Renal cortical epithelial cell (primary cell): ENCODE measurements at places on chromosomes 5 and 9. TPM values are rescaled to one million over a fixed set of nuclear protein-coding genes. Genes with fewer than 3 reads are reported as not detected.

The MYMK gene
- not detected in 2 replicates for total RNA-seq

GRCh38 chr5:134079748-134080581 is 34.5 kb upstream of the TCF7 start:
- no peak for DNase-seq

The MPDZ gene
- total RNA-seq, result 23.8 and 78.3 TPM in 2 replicates

- DNase-seq, result peak; percentile 44
Measured at GRCh38 chr5:143154510-143155370, 248.7 kb downstream of the NR3C1 start.

GRCh38 chr5:100872408-100873190 is 30.5 kb downstream of the ST8SIA4 start:
- DNase-seq, result no peak

The FOXD1 gene
- total RNA-seq, result 7.3 and 9.6 TPM in 2 replicates

DNA sequence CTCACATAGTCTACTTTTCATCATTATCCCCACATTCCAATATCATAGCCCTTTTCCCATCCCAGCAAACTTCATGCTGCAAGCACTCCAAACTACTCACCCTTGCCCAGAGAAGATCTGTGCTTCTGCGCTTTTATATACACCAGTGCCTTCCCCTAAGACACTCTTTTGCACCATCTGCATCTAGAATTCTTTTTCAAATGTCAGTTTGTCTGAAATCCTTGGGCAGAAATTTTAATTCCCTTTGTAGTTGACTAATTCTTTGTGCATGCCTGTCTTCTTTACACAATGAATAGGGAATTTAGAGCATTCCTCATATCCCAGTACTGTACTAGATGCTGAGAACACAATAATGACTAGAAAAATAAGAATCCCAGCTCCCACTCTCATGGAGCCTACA is 298.9 kb downstream of the KCNN2 start:
- DNase-seq, result no peak

DNA sequence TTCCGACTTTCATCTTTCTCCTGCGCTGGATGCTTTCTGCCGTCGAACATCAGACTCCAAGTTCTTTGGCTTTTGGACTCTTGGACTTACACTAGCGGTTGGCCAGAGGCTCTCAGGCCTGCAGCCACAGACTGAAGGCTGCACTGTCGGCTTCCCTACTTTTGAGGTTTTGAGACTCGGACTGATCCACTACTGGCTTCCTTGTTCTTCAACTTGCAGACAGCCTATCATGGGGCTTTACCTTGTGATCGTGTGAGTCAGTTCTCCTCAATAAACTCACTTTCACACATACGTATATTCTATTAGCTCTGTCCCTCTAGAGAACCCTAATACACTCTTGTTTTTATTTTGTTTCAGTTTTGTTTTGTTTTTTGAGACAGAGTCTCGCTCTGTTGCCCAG is 10.3 kb downstream of the FKBP15 start:
- DNase-seq, result no peak

DNA sequence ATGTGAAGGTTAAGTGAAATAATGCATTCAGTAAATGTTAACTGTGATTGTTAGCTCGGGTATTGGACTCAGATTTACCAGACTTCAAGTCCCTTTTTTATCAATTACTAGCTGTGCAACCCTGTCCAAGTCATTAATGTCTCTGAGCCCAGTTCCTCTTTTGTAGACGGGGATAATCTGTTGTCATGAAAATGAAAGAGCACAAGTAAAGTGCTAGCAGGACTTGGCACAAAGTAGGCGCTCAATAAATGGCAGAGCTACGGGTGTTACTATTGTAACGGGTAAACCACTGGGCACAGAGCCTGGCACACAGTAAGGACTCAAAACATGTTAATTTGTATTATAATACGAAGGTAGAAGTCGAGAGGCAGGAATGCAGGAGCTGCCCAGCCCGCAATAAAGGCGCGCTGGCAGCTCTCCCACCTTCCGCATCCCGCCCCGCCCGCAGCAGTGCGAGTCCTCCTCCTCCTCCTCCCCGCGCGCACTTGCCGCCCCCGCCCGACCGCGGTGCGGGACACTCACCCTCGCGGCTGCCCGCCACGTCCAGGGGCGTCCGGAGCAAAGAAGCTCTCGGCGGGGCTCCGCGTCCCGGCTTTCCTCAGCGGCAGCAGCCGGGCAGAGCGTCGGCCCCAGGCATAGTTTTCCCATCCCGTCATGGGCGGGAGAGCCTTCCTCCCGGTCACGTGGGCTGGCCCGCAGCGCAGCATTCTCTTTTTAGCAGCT is at the start of gene C1QTNF2:
TSS of gene C1QTNF2 (minus strand) at position 637 of the 723 bp plus-strand sequence. CDS start 15,615 bp downstream, outside the sequence.
- DNase-seq, result no peak

The HIGD2A gene
- total RNA-seq, result 27.3 and 47.8 TPM in 2 replicates

DNA sequence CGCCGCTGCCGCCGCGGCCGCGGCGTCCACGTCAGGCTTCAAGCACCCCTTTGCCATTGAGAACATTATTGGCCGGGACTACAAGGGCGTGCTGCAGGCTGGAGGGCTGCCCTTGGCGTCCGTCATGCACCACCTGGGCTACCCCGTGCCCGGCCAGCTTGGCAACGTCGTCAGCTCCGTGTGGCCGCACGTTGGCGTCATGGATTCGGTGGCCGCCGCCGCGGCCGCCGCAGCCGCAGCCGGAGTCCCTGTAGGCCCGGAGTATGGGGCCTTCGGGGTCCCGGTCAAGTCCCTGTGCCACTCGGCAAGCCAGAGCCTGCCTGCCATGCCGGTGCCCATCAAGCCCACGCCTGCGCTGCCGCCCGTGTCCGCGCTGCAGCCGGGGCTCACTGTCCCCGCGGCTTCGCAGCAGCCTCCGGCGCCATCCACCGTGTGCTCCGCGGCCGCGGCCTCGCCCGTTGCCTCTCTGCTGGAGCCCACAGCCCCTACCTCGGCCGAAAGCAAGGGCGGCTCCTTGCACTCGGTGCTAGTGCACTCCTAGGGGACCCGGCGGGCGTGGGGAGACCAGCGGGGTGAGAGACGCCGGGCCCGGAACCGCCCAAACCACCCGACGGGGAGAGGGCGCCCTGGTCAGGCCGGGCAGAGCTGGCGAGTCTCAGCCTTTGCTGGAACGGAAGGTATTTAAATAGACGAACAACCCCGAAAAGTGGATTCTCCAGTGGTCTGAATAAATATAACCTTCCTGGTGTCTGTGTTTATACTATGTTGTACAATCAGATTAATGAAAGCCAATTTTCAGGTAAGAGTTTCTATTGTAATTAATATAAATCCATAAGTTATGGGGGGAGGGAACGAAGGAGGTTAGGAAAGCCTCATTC is 1.2 kb downstream of the FOXB2 start:
- DNase-seq, result no peak

- DNase-seq, result no peak
Measured at GRCh38 chr9:114168281-114169028, 13.1 kb downstream of the COL27A1 start.

GRCh38 chr9:114799441-114799840 is 6.4 kb downstream of the TNFSF15 start:
- peak; percentile 61 for DNase-seq

The OBP2B gene
- not detected in 2 replicates for total RNA-seq

GRCh38 chr5:141858079-141858765 is 20.0 kb downstream of the PCDH1 start:
- DNase-seq, result no peak

DNA sequence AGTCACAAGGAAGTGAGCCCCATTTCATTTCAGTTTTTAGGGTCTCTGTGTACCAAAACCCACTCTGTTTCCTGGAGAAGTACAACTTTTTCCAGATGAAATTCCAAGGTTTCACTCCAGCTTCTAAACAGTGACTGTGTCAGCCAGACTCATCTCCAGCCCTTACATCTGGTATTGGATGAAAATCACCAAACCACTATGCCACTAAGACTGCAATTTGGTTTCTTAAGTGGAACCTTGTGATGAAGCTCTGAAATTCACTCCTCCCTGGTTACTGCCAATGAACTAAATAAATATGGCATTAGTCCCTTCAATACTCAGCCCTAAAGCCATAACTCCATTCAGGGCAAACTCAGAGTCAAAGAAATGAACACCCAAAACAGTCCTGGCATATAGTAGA is 211.2 kb upstream of the DAPK1 start:
- DNase-seq, result no peak

DNA sequence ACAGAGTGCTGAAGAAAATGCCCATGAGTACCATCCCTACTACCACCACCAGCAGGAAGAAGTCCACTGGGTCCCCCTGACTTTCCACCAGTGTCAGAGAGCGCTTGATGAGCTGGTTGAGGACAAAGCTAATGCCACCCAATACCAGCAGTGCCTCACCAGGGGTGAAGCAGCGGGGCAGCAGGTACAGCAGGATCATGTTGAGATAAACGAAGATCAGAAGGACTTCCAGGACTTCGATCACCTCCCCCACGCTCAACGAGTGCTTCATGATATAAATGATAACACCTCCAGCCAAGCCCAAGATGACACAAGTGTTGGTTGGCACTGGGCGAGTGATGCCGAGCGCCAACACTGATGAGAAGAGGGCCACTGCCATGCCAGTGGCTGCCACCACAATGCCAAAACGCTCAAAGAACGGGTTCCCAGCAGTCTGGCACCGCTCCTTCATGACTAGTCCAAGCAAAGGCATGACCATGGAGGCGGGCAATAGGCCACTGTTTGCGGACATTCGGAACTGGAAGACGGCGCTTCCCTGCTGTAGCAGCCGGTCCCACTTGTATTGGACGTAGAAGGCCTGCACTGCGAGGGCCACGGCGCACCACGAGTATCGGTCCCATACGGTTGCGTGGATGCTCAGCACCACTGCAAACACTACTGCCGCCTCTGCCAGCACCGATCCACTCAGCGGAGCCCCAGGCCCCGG is 679 bp downstream of the DOLK start:
- DNase-seq, result peak; percentile 11

DNA sequence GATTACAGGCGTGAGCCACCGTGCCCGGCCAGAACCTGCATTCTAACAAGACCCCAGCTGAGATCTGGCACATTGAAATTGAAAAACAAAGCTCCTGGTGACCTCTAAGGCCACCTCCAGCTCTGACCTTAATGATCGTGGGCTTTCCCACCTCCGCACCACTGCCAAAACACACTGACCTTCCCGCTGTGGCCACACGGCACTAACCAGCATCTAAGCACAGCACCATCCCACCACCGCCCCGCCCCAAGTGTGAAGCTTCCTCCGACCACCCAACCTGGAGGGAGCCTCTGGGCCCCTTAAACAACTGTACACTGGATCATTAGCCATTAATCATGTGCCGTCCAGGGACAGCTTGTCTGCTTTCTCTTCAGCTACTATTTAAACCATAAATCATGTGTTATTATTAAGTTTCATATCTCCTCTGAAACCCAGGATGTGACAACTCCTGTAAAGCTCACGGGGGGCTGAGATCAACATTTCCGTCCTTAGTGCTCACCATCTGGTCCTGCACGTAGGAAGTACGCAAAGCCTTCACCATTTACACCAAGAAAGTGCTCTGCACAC is 80.6 kb downstream of the COL23A1 start:
- DNase-seq, result no peak

GRCh38 chr5:170263906-170264305 is 31.1 kb downstream of the C5orf58 start:
- no peak for DNase-seq
